Esophagus mucosa (tissue), 1 donor: ENCODE measurements at places on chromosomes 13 and 19. TPM values are rescaled to one million over a fixed set of nuclear protein-coding genes. Genes with fewer than 3 reads are reported as not detected.
A peak's percentile ranks its signal among the peaks of the same experiment; 100 is the strongest.

DNA sequence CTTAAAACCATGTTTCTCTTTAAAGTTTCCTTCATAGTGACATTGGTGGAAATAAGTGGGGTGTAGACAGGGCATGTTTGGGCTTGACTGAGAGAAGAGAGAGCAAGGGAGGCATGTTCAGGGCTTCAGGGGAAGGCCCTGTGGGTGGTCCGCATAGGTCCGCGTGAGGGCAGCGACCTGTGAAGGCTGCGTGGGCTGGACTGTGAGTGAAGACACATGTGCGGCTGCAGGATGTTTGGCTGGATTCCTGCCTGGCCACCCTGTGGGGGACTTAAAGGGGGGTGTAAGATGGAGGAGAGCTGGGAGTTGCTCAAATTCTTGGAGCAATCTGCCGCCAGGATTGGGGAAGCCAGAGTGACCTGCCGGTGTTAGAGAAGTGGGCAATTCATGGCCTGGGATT, 23.8 kb upstream of the KLF12 start:
- no peak for ATAC-seq

Gene ARL11
- total RNA-seq: 1.2 TPM

DNA sequence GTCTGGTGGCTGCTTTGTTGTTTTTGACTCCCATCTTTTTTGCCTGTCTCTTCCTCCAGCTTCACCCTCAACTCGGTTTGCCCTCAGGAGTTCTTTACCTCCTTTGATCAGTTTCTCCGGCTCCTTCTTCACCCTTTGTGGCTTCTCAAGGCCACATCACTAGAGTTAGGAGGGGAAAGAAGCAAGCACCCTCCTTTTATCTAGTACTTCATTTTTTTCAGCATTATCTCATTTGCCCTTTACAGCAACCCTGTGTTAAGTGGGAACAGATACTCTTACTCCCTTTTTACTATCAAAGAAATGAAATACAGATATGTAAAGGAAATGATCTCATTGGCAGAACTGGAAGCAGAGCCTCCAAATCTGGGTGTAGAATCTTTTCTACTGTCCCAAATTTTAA, 26.9 kb downstream of the RAP2A start:
- no peak for ATAC-seq

Gene ZNF581
- total RNA-seq: 21.7 TPM

DNA sequence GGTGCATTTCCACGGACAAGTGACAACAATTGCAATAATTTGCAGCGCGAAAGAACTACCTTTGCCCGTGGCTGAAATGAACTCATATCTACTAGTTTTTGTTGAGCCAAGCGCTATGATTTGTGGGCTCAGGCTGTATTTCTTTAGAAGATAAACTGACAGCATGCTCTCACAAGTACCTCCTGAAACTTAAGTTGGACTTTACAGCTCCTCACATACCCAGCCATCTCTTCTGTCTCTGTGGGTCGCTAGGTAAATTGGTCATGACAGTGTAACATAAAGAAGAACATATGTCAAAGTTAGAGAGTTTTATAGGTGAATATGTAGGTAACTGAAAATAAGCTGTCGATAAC, 839 bp downstream of the COG6 start:
- no peak for ATAC-seq

Gene FBXW9
- 11.1 TPM for total RNA-seq

DNA sequence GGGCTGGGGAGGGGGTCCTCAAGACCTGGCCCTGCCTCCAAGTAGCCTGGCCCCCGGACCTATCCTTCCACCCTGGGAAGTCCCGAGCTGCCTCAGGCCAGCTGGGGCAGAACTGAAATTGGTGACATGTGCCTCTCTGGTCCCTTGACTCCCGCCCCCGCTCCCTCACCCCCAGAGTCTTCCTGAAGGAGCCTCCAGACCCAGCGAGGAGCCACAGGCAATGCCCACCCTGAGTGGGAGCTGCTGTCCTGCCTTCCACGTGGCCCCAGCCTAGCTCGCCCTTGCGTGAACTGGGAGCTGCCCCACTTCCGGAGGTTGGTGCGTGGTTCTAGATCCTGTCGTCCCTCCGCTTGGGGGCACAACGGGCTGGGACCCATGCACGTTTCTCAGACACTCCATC, 34.6 kb downstream of the CEBPA start:
- ATAC-seq: no peak

GRCh38 chr19:3821857-3822364, 35.7 kb upstream of the MATK start:
- ATAC-seq: peak; percentile 36

DNA sequence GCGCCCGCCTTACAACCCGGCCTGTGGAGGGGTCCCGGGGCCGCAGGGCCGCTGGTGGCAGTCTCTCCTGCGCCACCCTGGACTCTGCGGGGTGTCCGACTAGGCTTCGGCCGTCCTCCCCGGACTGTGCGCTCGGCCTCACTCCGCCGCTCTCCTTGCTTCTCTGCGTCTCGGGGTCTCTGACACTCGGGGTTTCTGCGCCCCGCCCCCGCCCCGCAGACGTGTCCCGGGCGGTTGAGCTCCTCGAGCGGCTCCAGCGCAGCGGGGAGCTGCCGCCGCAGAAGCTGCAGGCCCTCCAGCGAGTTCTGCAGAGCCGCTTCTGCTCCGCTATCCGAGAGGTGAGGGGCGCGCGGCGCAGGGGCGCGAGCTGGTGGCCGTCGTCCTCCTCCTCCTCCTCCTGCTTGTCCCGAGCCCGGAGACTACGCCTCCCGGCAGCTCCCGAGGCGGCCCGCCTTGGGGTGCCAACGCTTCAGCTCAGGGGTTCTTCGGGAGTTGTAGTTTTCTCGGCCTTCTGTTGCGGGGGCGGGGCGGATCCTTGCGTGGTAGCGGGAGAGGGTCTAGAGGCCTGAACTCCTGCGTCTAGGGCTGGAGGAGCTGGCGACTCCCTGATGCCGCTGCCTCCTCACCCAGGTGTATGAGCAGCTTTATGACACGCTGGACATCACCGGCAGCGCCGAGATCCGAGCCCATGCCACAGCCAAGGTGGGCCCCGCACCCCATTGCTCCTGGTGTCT, 627 bp downstream of the LIN7B start:
- no peak for ATAC-seq

GRCh38 chr13:61247149-61247936, 168.3 kb downstream of the PCDH20 start:
- no peak for ATAC-seq

DNA sequence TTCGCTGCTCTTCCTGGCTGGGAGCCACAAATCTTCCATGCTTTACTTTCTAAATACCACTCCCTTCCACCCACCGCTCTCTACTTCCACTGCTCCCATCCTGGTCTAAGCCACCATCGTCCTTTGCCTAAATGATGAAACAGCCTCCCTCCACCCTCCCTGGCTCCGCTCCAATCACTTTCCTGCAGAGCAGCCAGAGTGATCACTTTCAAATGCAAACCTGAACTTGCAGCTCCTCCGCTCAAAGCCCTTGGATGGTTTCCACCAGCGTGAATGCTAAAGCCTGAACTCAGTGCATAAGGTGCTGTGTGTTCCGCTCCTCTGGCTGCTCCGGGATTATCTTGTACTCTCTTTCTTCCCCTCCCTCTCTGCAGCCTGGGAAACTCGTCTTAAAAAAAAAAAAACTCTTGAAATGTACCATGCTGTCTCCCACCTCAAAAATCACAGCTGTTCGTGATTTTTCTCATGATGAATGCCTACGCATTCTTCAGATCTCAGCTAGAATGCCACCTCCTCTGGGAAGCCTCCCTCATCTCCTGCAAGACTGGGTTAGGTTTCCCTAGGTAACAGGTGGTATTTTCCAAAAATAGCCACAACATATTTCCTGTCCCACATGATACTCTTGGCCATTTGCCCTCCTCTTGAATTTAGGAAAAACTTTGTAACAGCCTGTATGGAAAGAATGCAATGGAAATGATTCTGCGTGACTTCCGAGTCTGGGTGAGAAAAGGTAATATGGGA, 3.7 kb upstream of the SIN3B start:
- ATAC-seq: peak; percentile 34

Gene HRC
- total RNA-seq: 0.24 TPM
